Renal pelvis (tissue), 12 donors: ENCODE measurements at places on chromosomes 11 and 22.

DNA sequence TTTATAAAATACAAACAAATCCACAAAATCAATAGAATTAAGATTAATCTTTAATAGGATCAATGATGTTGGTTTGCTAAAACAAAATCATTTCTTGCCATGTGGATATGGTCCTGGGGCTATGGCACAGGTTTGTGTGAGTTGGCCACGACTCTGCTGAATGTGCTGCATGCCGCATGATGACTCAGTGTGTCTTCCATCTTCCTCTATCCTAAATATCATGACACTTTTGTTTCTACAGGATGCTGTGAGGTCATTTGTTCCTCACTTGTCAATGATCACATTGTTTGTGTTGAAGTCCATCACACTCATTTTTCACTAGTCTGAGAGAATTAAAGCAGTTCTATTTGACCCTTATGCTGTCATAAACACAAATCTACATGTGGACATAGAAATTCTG lies 167.2 kb upstream of the ZBED5 start:
- no peak for DNase-seq

DNA sequence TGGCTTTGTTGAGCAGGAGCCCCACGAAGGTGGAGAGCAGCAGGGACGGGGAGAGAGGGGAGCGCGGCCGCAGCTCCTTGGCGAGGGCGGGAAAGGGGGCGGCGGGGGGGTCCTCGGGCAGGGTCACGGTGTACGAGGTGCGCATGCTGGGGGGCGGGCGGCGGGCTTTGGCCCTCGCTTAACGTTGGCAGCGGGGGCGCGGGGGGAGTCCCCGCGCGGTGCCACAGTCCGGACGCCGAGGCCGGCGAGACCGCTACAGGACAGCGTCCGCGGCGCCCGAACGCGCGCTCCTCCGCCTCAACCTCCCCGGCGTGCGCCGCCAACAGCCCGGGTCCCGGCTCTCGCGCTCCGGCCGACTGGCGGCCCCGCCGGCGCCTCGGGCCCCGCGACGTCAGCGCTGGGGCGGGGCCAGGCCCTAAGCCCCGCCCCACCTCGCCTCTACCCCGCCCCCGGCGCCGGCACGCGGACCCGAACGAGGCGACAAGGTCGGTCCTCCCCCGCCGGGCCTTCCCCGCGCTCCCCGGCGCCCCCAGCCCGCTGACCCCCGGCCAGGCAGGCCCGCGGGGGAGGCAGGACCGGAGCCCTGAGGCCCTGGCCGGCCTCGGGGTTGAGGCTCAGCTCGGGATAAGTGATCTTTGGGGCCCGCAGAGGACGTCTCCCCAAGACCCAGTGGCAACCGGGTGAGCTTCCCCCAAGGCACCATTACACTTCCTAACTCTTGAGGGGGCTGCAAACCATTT lies 17.5 kb downstream of the USP2 start:
- no peak for DNase-seq

DNA sequence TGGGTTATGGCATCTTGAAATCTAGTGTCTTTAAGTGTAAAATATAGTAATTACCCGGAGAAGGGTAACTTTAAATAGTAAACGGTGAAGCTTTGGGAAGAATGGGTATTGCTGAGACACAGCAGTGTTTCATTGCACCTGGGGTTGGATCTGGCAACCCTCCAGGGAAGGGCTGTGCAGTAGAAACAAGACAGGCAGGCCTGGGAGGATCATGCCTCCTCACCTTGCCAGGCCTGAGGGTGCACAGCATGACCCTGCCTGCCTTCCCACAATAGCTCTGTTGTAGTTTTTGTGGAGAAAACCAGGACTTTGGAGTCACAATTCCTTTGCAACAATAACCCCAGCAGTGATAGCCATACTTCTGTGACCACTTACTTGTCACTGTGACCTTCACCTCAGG lies 64.6 kb upstream of the ADSL start:
- no peak for DNase-seq

DNA sequence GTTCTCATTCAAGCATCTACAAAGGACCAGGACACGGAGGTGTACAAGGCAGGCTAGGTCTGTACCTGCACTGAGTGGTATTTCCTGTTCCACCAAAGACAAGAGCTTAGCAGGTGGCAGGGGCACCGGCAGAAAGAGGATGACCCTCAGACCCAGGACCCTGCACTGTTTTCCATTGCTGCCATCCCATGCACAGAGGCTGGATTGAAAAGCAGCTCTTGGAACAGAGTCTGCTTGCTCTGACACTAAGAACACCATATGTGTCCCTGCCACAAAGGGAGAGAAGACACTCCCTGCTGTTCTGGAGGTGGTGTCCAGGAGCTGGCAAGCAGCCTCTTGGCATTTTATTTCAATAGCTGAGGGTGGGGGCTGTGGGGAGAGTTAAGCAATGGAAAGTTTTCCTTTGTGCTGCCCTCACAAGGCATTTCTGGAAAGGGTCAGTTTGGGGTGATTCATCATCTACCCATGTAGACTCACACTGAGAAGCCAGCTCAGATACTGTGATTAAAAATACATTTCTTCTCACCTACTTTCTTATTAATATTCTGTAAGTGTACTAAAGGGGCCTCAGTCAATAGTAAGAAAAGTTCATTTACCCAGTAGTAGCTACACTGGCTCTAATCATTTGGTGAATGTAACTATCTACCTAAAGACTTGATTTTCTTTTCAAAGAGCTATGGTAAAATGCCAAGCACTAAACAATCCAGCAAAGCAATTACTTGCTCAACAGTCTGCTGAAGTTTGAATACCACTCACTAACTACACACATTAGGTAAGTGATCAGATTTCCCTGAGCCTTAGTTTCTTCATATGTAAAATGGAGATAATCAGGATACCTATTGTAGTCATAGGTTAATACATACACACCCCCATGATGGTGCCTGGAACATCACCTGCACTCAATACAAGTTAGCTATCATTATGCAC lies 55.2 kb downstream of the SLC1A2 start:
- no peak for DNase-seq

DNA sequence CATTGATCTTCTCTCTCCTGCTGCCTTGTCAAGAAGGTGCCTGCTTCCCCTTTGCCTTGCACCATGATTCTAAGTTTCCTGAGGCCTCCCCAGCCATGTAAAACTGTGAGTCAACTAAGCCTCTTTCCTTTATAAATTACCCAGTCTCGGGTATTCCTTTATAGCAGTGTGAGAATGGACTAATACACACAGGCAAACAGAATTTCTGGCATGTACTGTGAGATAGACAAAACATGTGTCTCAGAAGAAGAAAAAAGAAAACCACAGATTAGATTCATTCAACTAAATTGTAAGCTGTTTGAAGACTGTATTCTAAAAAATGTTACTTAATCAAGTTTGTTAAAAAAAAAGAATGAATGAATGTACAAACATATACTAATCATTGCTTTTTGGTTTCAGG lies 1.5 kb upstream of the MMP20 start:
- DNase-seq, result no peak

DNA sequence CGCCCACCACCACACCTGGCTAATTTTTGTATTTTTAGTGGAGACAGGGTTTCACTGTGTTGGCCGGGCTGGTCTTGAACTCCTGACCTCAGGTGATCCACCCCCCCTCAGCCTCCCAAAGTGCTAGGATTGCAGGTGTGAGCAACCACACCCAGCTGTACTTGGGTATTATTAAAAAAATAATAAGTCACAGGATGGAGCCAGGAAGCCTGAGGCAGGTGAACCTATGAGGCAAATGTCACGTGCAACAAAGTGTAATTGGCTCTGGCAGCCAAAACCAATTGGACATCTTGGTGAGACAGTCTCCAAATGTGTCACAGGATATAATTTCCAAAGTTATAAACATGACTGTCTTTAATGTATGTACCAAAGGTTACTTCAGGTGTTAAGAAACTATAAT lies 24.0 kb upstream of the MALAT1 start:
- DNase-seq, result no peak

DNA sequence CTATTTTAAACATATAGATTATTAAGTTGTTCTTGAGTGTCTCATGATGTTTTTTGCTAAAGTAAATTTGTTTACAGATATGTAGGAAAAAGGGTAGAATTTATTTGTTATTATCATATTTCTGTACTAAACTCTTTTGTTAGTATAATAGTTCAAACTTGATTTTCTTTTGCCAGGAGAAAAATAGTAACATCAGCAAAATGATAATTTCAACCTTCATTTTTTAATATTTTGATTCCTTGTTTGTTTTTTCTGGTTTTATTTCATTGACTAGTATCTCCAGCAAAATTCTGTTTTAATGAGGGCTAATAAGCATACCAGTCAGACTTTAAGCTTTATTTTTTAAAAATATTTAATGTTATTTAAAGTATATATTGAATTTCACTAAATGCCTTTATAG lies 4.0 kb downstream of the OR1S1 start:
- DNase-seq, result no peak

DNA sequence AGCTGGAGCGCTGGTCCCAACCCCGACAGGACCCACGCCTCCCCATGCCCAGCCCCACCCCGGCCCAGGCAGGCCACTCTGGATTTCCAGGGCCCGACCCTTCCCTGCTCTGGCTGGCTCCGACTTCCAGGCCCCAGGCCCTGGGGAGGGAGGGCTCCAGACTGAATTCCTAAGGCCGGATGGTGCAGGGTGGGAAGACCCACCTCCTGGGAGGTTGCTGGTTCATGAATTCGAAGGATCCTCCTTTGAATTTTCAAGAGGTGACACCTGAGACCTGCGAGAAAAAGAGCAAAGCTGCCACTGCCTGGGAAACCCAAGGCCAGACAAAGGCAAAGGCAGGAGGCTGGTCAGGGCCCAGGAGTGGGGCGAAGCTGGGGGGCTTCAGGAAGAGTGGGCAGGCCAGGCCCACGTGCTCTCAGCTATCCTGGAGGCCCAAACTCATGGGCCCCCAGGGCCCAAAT lies 47.0 kb upstream of the LINC01488 start:
- no peak for DNase-seq

DNA sequence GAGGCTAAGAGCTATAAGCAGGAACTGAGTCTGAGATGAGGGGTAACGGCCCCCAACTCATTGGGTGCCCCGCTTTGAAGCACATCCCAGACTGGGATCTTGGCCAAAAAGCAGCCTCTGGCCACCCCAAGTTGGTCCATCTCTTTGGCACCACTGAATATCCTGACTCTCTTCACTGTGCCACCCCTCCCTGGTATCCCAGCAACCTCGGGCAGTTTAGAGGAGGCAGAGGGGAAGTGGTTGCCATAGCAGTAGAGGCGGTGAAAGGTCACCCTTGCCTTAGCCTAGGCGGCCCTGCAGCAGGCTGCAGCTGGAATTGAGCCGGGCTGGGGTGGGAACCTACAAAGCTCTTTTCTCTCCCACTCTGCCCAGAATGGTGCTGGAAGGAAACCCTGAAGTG lies 1.1 kb downstream of the PELI3 start:
- no peak for DNase-seq

DNA sequence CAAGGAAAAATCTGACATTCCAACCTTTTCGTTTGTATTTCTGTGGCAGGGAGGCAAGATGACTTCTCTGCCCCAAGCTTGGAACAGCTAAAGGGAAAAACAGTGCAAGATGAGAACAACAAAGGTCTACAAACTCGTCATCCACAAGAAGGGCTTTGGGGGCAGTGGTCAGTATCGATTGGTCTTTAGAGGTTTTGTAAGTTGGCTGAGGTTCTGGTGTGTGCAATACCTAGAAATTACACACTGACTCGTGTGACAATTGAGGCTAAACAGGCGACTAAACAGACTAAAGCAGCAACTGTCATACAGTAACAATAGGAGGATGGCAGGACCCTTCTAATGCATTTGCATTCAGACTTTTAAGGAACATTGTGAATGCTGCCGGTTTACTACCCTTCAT lies 994 bp downstream of the DEPDC5 start:
- no peak for DNase-seq

GRCh38 chr11:117606211-117606610 lies 190.8 kb downstream of the DSCAML1 start:
- DNase-seq, result no peak

- no peak for DNase-seq
These were observed 280.2 kb downstream of the NELL1 start for GRCh38 chr11:20949585-20949984.

DNA sequence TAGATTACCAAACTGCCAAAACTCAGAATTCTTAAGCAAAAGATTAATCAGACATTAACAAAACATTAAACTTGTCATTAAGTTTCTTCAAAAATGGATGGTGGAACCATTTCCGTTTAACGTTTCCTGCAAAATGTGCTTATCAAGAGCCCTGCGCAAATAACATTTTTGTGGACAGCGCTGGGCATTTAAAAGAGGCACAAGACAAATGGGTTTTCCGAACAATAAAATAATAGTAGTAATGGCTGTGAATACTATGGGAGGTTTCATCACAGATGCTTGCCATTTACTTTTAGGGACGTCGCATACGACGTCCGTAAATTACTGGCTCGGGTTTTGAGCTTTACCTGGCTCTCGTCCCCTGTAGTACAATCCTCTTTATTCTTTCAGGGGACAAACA lies 1.1 kb downstream of the NPAT start:
- DNase-seq, result no peak

- DNase-seq, result no peak
These were observed 368.9 kb downstream of the NTM start for GRCh38 chr11:131739243-131739882.

GRCh38 chr22:46012182-46012880 lies 35.4 kb upstream of the WNT7B start:
- DNase-seq, result no peak

DNA sequence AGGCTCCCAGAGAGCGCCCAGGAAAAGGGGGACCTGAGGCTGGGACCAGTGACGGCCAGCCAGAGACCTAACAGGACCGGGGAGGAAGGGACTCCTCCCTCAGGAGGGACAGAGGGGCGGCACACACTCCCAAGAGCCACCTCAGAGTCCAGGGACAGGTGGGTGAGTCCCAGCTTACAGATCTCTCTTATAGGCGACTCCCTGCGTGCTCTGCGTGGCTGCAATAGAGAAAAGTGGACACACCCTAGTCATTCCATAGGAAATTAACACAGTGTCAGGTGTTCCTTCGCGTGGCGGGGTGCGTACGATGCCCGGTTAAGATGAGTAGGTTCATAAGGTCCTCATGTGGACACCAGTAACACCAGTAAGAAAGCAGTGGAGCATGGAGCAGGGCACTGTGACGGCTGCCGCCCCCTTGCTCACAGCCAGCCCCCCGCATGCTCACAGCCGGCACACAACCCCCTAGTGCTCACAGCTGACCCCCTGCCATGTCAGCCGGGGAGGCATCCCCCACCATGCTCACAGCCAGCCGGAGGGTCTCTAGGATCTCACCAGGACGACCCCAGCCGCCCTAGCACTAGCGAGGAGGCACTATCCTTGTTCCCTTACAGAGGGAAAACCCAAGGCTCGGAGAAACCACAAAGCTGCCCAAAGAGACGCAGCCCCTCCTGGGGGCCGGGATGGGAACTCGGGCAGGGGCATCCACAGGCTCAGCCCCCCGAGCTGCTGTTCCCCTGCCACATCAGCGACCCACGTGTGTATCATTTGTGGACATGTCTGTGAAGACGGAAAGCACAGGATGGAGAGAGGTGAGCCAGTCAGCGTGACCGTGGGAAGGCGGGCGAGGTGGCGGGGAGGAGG lies 426.8 kb downstream of the TBC1D22A start:
- no peak for DNase-seq

DNA sequence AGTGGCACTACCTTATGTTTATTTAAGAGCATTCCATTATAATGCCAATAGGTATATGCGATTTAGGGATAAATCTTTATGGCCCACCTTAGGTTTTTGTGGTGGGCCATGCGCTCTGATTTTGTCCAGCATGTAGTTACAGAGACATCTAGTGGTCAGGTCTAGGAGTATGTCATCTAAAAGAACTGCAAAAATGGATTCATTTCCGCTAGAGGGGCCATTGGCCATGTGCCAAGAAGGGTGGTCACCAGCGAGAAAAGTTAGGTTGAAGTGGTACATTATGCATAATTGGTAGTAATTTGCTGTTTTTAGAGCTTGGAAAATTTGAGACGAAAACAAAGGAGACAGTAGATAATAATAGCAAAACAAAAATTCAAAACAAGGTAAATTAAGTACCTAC lies 27.7 kb downstream of the LRRC4C start:
- no peak for DNase-seq

- DNase-seq, result no peak
These were observed 30.4 kb downstream of the PAAF1 start for GRCh38 chr11:73907191-73907590.
